Mesothelial cell of epicardium (in vitro differentiated cells): ENCODE measurements at places on chromosomes 5 and 9. TPM values are rescaled to one million over a fixed set of nuclear protein-coding genes. Genes with fewer than 3 reads are reported as not detected.

GRCh38 chr5:14114615-14115251 lies 28.4 kb upstream of the TRIO start:
- H3K27ac ChIP-seq, result no peak overlapping the region
- H3K27me3 ChIP-seq, result no peaks in the 10 kb centered on the region

DNA sequence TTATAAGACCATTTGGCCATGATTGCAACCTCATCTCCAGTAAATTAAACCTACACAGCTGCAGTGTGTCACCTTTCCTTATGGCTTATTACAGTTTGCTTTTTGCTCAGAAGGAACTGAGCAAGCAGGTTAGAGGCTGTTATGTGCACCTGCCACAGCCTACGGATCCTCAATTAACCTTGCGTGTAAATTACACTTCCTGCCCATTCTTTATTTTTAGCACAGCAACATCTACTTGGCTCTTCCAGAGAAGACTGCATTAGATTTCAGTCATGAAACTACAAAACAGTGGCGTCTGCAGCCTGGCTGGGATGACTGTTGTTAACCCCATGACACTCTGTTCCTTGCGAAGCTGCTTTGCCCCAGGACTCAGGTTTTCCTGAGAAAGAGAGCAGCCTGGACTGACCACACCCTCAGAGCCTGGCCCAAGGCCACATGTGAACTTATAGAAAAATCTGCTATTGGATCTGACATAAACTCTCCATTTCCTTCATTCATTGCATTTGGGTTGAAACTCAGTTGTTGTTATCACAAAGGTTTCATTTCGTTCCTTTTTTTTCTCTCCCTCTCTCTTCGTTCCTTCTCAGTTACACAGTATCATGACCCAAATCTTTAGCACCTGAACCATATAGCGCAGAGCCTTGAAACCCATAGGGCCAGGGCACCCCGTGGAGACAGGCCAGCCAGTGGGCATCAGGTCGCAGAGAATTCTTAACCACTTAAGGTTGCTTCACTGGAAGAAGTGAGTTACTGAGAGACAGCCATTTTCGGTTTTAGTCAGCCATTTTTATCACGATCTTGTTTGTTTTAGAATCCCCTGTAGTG lies 138.6 kb downstream of the PALM2AKAP2 start:
- no peak overlapping the region for H3K27ac ChIP-seq
- no peaks in the 10 kb centered on the region for H3K36me3 ChIP-seq
- H3K4me3 ChIP-seq, result no peak overlapping the region
- DNase-seq, result no peak
- H3K27me3 ChIP-seq, result no peaks in the 10 kb centered on the region
- peaks cover 11% of the 10 kb centered on the region for H3K4me1 ChIP-seq

DNA sequence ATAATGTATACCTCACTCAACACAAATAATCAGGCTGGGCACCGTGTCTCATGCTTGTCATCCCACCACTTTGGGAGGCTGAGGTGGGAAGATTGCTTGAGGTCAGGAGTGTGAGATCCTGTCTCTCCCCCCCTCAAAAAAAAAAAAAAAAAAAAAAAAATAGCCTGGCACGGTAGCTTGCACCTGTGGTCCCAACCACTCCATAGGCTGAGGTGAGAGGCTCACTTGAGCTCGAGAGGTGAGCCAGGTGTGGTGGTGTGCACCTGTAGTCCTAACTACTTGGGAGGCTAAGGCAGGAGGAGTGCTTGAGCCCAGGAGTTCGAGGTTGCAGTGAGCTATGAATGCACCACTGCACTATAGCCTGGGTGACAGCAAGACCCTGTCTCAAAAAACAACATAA lies 9.6 kb upstream of the ETF1 start:
- DNase-seq, result no peak
- H3K27me3 ChIP-seq, result no peaks in the 10 kb centered on the region
- no peak overlapping the region for H3K4me3 ChIP-seq
- no peak overlapping the region for H3K27ac ChIP-seq
- H3K36me3 ChIP-seq, result peaks cover 24% of the 10 kb centered on the region

- no peaks in the 10 kb centered on the region for H3K36me3 ChIP-seq
- no peaks in the 10 kb centered on the region for H3K27me3 ChIP-seq
- DNase-seq, result no peak
- peaks cover 7% of the 10 kb centered on the region for H3K4me1 ChIP-seq
- no peak overlapping the region for H3K4me3 ChIP-seq
- H3K27ac ChIP-seq, result no peak overlapping the region
These were observed 142.2 kb downstream of the SNX18 start for GRCh38 chr5:54659700-54660131.

GRCh38 chr9:120710110-120710981 lies 3.9 kb downstream of the MEGF9 start:
- no peak for DNase-seq
- peak overlapping the region; percentile 76 for H3K27ac ChIP-seq
- H3K4me3 ChIP-seq, result no peak overlapping the region
- no peaks in the 10 kb centered on the region for H3K36me3 ChIP-seq

GRCh38 chr9:70488793-70489105 lies 74.3 kb upstream of the KLF9 start:
- no peak overlapping the region for H3K4me3 ChIP-seq
- peak overlapping the region; percentile 37 for H3K27ac ChIP-seq
- no peak for DNase-seq
- peaks cover 23% of the 10 kb centered on the region for H3K4me1 ChIP-seq
- no peaks in the 10 kb centered on the region for H3K36me3 ChIP-seq

- no peak overlapping the region for H3K27ac ChIP-seq
- no peak for DNase-seq
- no peak overlapping the region for H3K4me3 ChIP-seq
- H3K36me3 ChIP-seq, result no peaks in the 10 kb centered on the region
- peaks cover 62% of the 10 kb centered on the region for H3K27me3 ChIP-seq
- peaks cover 14% of the 10 kb centered on the region for H3K4me1 ChIP-seq
These were observed 34.0 kb upstream of the SPDL1 start for GRCh38 chr5:169549453-169550100.

GRCh38 chr9:27756418-27756817 lies 183.1 kb upstream of the C9orf72 start:
- DNase-seq, result no peak
- no peaks in the 10 kb centered on the region for H3K27me3 ChIP-seq
- no peak overlapping the region for H3K27ac ChIP-seq
- no peaks in the 10 kb centered on the region for H3K36me3 ChIP-seq
- H3K4me1 ChIP-seq, result peaks cover 6% of the 10 kb centered on the region

DNA sequence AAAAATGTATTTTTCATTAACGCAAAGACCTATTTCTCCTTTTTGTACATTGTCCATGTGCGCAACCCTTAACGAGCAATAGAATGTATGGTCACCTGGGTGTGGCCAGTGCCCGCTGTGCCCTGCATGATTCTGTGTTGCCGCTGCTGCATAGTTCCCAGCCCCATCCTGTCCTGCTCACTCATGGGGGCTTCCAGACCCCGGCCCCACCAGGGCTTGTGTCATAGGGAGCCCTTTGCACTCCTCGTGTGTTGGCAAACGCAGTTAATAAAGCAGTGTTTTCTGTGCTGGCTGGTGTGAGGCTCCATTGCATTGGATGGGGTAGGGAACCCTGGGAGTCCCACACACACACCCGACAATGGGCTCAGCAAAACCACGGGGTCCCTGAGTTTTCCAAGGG lies 49.7 kb downstream of the SAR1B start:
- no peak for DNase-seq
- no peak overlapping the region for H3K4me3 ChIP-seq
- peaks cover 6% of the 10 kb centered on the region for H3K36me3 ChIP-seq
- no peaks in the 10 kb centered on the region for H3K4me1 ChIP-seq

GRCh38 chr9:22342491-22343217 lies 104.0 kb upstream of the DMRTA1 start:
- H3K27me3 ChIP-seq, result no peaks in the 10 kb centered on the region
- H3K4me1 ChIP-seq, result peaks cover 5% of the 10 kb centered on the region
- no peak for DNase-seq
- peak overlapping the region; percentile 34 for H3K27ac ChIP-seq

Gene HMMR
- total RNA-seq, result 8.7 to 9.8 TPM (median 9.4 TPM) in 3 replicates

- H3K4me1 ChIP-seq, result peaks cover 18% of the 10 kb centered on the region
- H3K27me3 ChIP-seq, result no peaks in the 10 kb centered on the region
- H3K36me3 ChIP-seq, result peaks cover 22% of the 10 kb centered on the region
- no peak for DNase-seq
- H3K27ac ChIP-seq, result no peak overlapping the region
- no peak overlapping the region for H3K4me3 ChIP-seq
These were observed 7.2 kb downstream of the NTMT1 start for GRCh38 chr9:129633207-129633606.

Gene BAAT
- total RNA-seq, result 0.07 TPM in 2 of 3 replicates, not detected in the other

Gene PTGS1
- 8.0 to 9.2 TPM (median 8.2 TPM) in 3 replicates for total RNA-seq

Gene SLC34A3
- 0.23 to 0.27 TPM in 2 of 3 replicates, not detected in the other for total RNA-seq

DNA sequence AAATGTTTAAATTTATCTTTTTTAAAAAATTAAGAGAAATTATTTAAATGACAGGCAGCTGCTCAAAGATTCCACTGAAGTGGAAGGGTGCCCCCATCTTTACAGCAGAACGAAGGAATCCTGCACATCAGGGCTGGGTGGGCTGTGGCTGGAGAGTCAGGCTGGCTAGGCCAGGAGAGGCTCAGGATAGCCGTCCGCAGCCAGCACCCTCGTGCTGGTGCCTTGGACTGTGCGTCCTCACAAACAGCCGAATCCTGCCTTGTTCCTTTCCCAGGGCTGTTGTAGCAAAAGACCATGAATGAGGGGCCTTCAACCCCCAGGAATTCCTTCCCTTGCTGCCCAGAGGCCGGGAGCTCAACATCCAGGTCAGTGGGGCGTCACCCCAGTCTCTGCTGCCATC lies 64.6 kb upstream of the FCN1 start:
- peaks cover 45% of the 10 kb centered on the region for H3K27me3 ChIP-seq
- DNase-seq, result no peak
- no peaks in the 10 kb centered on the region for H3K4me1 ChIP-seq

Gene PAPPA
- 2.9 to 3.3 TPM (median 3.2 TPM) in 3 replicates for total RNA-seq

DNA sequence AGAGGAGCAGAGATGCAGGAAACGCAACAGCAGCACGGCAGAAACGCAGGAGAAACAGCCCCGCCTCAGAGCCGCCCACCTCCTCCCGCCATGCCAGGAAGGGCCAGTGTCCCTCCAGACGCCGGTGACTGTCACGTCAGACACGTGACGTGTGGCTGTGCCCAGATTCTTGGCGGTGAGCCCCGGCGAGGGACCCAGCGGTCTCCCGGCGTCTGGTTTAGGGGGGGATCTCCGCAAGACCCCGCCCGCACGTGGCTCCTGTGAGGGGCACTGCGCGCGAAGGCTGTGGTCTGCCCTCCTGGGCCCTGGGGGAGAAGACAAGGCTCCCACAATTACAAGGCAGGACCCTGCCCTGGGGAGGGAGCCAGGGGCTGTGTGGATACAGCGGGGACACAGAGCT lies 2.4 kb upstream of the LCN8 start:
- peaks cover 3% of the 10 kb centered on the region for H3K4me1 ChIP-seq
- no peak overlapping the region for H3K27ac ChIP-seq
- H3K27me3 ChIP-seq, result no peaks in the 10 kb centered on the region
- H3K36me3 ChIP-seq, result no peaks in the 10 kb centered on the region
- no peak for DNase-seq

DNA sequence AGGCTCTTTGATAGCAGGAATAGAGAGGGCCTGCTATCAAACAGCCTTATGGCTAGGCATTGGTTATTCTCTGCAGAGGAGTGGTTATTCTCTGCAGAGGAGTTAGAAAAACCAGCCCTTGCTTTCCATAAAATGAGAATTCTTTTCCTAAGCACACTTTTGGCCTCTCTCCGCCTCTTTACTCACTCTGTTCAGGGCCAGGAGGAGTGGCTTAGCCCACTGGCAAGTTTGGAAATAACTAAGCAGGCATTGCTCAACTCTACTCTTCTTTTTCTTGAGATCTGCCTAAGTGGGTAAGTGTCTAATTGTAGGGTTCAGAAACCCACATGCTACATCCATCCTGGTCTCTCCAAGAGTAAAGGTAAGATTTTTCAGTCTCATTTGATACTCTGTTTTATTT lies 341.7 kb downstream of the KIAA0825 start:
- DNase-seq, result no peak
- H3K27me3 ChIP-seq, result peaks cover 2% of the 10 kb centered on the region
- H3K36me3 ChIP-seq, result no peaks in the 10 kb centered on the region
- no peaks in the 10 kb centered on the region for H3K4me1 ChIP-seq

Gene DAPK1
- total RNA-seq, result 239 to 246 TPM (median 240 TPM) in 3 replicates

- H3K36me3 ChIP-seq, result peaks cover 6% of the 10 kb centered on the region
- no peak overlapping the region for H3K27ac ChIP-seq
- peaks cover 25% of the 10 kb centered on the region for H3K4me1 ChIP-seq
These were observed 208.9 kb downstream of the GOLPH3 start for GRCh38 chr5:31965227-31965626.

DNA sequence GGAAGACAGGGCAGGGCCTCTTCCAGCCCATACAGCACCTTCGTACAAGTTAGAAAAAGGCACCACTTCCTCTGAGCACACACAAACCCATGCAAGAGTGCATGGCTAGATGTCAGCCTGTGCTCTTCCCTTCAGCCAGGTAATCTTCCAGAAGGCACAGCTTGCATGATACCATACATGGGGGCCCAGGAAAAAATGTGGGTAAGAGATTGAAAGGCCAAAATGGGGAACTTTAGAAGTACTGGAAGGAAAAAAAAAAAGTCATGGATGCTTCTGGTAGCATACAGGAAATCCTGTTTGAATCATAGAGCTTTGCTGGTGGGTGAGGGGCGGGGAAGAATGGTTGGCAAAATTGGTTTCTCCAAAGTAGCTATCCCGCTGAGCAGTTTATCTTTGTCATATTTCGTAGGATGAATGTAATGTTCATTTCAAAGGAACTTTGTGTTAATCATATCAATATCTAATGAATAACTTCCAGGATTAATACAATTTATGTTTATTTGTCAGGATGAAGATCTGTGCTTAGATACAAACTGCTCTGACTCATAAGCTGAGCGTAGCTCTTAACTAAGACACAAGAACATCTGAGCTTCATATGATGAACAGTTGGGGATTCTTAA lies 78.2 kb upstream of the MAP3K1 start:
- no peaks in the 10 kb centered on the region for H3K27me3 ChIP-seq
- H3K4me3 ChIP-seq, result no peak overlapping the region
- no peak for DNase-seq
- peak overlapping the region; percentile 45 for H3K27ac ChIP-seq
- H3K36me3 ChIP-seq, result no peaks in the 10 kb centered on the region
- peaks cover 56% of the 10 kb centered on the region for H3K4me1 ChIP-seq

Gene LCN1
- not detected in 3 replicates for total RNA-seq

- no peaks in the 10 kb centered on the region for H3K27me3 ChIP-seq
- no peaks in the 10 kb centered on the region for H3K4me1 ChIP-seq
- no peaks in the 10 kb centered on the region for H3K36me3 ChIP-seq
- no peak overlapping the region for H3K4me3 ChIP-seq
These were observed 228.1 kb upstream of the CYLC2 start for GRCh38 chr9:102767076-102767475.

GRCh38 chr5:109256486-109256885 lies 153.3 kb downstream of the PJA2 start:
- H3K36me3 ChIP-seq, result peaks cover 2% of the 10 kb centered on the region
- DNase-seq, result no peak
- H3K27ac ChIP-seq, result no peak overlapping the region
- no peaks in the 10 kb centered on the region for H3K27me3 ChIP-seq
- peaks cover 2% of the 10 kb centered on the region for H3K4me1 ChIP-seq
